ENCODE measurements at places on chromosomes 13 and 19.

GRCh38 chr19:45420871-45421270 lies 2.8 kb downstream of the ERCC1 start:
- no peak for DNase-seq

GRCh38 chr13:103859952-103860351 lies 793.7 kb upstream of the SLC10A2 start:
- DNase-seq = no peak

DNA sequence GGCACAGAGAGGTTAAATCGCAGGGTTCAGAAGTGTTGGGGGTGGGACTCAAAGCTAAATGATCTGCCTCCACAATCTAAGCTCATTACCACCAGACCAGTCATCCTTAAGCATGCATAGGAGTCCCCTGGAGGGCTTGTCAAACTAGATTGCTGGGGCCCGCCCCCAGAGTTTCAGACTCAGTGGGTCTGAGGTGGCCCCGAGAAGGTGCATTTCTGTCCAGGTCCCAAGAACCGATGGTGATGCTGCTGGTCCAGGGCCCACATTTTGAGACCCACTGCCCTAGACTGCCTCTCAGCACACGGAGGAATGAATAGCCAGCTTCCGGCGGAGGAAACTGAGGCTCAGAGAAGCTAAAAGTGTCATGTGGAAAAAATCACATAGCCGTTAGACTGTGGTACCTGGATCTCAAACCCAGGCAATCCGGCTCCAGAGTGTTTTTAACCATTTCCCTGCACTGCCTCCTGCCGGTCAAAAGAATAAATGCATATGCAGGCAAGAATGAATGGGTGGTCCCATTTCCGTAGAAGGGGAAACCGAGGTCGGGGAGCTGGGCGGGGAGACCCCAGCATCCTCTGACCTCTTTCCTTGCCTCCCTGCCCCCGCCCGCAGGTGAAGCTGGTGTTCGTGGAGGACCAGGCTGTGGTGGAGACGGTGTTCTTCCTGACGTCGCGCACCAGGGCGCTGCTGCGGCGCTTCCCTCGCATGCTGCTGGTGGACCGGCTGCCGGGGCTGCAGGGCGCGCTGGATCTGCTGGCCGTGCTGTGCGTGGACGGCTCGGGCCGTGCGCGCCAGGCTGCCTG lies 23.8 kb downstream of the ZSWIM9 start:
- DNase-seq = peak; percentile 53

- no peak for DNase-seq
Observed at GRCh38 chr19:18713550-18714117, 30.2 kb downstream of the CRTC1 start.

DNA sequence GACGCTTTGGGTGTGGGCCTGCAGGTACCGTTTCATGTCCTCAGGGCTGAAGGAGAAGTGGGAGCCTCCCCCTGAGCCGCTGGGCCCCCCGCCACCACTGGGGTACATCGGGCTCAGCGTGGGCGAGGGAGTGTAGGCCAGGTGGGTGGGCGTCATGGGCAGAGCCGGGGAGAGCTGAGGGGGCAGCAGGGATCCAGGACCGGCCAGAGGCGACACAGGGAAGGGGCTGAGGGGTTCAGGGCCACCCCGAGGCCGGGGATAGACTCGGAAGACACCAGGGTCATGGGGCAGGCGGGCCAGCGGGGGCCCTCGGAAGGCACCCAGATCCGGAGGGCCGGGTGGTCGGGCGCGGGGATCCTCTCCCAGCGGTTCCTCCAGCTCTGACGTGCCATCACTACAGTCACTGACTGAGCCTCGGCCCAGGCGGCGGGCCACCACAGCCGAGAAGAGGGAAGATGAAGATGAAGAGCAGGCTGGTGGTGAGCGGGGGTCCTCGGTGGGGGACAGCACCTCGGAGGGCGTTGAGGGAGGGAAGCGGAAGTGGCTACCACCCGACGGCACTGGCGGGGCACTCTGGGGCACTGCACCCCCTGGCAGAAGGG lies 5.7 kb downstream of the ERF start:
- no peak for DNase-seq

GRCh38 chr13:99816321-99816720 lies 155.2 kb downstream of the ZIC5 start:
- DNase-seq = no peak

DNA sequence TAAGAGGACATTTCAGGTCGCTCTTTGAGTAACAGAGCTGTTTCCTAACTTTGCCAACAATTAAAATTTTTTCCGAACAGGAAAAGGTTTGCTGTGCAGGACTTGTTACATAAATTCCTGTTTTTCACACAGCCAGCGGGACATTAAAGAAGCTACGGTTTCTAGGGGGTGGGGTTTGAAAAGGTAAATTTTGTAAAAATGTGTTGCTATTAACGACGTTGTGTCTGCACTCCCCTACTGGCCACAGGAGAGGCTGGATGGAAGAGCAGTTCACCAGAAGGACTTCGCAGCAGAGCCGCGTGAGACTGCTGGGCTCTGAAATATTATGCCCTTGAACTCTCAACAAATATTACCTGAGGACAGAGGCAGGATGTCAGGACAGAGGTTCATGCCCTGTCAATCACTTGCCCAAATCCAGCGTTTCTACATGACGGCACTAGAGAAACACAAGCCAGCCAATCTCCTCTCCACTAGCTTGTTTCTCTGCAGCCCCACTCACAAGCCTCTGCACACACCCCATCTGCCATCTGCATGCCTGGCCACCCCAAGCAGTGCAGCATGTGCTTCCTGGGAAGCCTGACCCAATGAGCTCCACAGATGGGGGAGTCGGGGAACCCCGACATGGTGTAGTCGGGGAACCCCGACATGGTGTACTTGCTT lies 102.0 kb downstream of the FOXO1 start:
- DNase-seq = no peak

All from activated naive CD8-positive, alpha-beta T cell treated with anti-CD3 and anti-CD28 coated beads, Interleukin-2, amount 50 U/mL, for 24 hours (primary cell).